ENCODE measurements at places on chromosomes 7 and 10. TPM values are rescaled to one million over a fixed set of nuclear protein-coding genes. Genes with fewer than 3 reads are reported as not detected.
A peak's percentile ranks its signal among the peaks of the same experiment; 100 is the strongest.

- no peaks in the 10 kb centered on the region for H3K4me1 ChIP-seq
- H3K4me3 ChIP-seq: no peak within 1 kb of the TSS
Observed at GRCh38 chr7:100358027-100358856, at the start of gene PILRB. Gene PILRB, plus strand, starts transcription at chr7:100358117. Its CDS starts 186 bp downstream, at chr7:100358303.

DNA sequence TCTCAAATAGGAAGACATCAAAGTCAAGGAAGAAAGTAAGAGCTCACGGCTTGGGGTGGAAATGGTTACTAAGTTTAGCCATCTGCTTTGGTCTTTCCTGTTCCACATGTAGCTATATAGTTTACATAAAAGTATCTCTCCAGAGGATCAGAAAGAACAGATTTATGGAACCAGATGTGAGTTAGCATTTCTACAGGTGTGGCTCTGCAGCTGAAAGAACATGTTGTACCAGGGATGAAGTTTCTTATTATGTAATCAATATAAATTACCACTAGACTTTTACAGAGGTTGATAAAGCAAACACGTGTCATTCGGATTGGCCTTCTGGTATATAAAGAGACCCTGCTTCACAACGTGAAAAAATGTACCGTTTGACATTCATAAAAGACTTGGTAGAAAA lies 19.9 kb downstream of the CALD1 start:
- no peaks in the 10 kb centered on the region for H3K4me1 ChIP-seq
- no peak overlapping the region for H3K4me3 ChIP-seq
- no peaks in the 10 kb centered on the region for H3K27me3 ChIP-seq
- no peak for DNase-seq
- no peak overlapping the region for H3K27ac ChIP-seq

- no peaks in the 10 kb centered on the region for H3K36me3 ChIP-seq
- H3K27ac ChIP-seq: no peak overlapping the region
- DNase-seq: no peak
Observed at GRCh38 chr7:87872346-87872745, 3.8 kb downstream of the SLC25A40 start.

DNA sequence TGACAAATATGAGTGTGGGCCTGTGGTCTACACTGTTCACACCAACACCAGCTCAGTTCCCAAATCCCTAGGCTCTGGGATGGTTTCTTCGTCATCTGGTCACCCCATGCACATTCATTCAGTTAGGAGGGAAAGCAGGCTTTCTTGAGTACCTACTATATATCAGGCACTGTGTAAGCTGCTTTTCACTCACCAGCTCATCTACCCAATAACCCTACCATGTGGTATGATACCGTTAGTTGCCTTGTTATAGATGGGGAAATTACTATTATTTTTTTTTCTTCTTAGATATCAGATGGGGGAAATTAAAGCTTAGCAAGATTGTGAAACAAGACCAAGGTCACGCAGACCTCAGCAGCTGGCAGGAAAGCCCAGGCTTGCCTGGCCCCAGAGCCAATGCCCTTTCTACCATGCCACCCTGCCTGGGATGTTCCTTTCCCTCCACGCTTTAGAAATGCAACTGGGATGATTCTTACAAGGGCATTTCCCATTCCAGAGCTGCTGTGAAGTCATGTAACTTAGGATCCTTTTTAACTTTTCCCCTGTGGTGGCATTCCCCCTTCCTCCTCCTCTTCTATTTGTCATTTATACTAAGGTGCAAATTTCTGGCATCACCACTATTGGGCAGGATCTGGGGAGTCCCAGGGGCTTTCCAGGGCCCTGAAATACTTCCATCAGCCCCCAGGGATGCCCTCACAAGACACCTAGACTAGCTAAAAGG lies 93.1 kb upstream of the EFCAB10 start:
- H3K4me3 ChIP-seq: no peak overlapping the region
- H3K27ac ChIP-seq: peak overlapping the region; percentile 49
- H3K27me3 ChIP-seq: no peaks in the 10 kb centered on the region
- DNase-seq: no peak

AKR1D1 gene
- total RNA-seq: not detected
